CD4-positive, alpha-beta T cell treated with Interleukin-15 for 4 hours (primary cell): ENCODE measurements at places on chromosomes 1 and 21.

- no peak for DNase-seq
Measured at GRCh38 chr1:110069404-110070281, 829 bp downstream of the ALX3 start.

DNA sequence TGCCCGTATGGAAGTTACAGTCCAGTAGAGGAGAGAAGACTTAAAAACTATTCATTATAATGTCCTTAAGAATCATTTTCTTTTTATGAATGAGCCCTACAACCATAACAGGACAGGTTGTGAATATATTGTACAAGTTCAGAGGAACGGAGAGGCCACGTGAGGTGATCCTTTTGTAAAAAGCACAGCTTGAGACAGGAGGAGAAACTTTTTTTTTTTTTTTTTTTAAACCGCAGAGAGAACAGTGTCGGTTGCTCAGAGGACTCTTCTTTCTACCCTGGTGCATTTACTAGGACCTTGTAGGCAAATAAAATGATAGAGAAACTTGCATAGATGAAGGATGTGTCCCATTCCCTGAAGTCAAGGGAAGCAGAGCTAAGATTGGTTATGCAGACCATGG lies 32.1 kb downstream of the DYRK1A start:
- no peak for DNase-seq

DNA sequence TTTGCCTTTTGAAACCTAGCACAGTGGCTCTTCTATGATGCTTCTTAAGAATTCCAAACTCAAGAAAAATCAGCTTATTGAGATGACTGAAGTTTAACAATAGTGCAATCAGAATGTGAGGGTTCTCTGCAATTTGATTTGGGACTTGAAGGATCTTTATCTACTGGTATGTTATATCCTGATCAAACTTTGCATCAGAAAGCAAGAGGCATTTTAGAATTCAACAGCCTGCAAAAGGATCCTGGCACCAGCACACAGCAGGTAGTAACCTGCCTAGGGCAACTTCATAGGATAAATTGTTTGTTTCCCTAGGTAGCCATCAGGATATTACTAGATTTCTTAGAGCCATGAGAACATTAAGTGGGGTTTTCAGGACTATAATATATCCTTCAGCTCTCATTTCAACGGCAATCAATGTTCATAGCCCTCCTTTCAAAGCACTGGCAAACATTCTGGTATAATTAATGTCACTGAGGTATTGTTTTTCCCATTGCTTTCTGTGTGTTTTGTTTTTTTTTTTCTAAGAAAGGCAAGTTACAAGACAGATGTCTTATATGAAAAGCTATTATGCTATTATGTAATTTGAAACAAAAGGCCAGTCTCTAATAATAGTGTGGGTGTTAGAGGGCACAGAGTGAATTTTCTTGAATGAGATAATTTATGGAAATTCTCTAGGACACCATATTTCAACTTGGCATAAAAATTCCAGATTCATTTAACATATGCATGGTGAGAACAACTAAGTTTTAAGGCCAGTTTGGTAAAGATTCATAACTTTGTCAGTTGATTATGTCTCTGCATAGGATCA lies 34.5 kb downstream of the NTNG1 start:
- no peak for DNase-seq

DNA sequence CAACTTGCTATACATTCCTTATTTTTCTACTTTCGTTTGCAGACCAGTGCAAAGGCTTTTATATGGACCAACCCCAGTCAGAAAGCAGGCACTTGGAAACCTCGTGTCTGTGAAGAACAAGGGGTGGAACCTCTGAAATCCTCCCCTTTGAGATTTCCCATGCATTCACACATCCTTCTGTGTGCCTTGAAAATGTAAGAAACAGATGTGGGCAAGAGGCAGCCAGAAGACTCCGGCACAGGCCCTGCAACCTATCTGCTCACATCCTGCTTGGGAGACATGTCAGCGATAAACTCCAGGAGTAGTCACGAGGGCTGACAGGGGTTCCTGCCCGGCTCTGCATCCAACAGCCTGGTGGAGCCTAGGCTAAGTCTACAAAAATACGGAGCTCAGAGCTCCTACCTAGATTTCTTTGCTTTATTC lies 42.5 kb downstream of the ETS2 start:
- DNase-seq = no peak

GRCh38 chr1:8202182-8202905 lies 115.6 kb upstream of the SLC45A1 start:
- DNase-seq = no peak

DNA sequence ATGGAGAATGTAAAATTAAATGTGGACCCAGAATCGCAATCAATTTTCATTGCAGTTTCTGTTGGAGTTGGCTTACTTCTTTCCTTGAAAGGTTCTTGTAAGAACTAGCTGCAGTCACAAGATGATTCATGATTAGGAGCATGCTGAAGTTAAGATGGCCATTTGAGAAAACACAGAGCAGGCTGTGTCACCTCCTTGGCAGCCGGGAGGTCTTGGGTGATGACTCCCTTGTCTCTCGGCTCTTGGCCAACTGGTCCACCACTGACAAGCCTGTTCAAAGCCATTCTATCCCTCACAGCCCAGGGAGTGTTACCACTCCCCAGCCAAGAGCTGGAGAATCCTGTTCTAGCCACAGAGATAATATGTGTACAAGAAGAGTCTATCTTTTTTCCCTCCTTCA lies 40.6 kb downstream of the OPTC start:
- DNase-seq = no peak

GRCh38 chr1:57782357-57782756 lies 358.5 kb upstream of the DAB1 start:
- no peak for DNase-seq
